ENCODE measurements at places on chromosomes 3 and 15.

DNA sequence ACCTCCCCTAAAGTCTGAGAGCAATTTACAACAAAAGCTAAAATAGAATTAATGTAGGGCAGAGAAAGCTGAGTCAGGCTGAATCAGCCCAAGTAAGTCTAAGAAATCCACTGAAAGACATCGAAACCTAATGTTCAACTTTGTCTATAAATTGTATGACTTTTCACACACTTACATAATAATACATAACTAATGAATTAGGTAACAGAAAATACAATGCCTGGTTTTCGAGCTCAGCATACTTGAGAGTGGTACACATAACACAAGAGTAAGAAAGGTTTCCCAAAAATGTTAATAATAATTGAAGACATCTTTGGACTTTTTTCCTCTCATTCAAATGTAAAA lies 55.3 kb upstream of the VGLL4 start:
- no peak for DNase-seq
- H3K27me3 ChIP-seq = no peaks in the 10 kb centered on the region
- no peak overlapping the region for H3K4me3 ChIP-seq
- H3K27ac ChIP-seq = peak overlapping the region; percentile 14
- peaks cover 8% of the 10 kb centered on the region for H3K36me3 ChIP-seq

DNA sequence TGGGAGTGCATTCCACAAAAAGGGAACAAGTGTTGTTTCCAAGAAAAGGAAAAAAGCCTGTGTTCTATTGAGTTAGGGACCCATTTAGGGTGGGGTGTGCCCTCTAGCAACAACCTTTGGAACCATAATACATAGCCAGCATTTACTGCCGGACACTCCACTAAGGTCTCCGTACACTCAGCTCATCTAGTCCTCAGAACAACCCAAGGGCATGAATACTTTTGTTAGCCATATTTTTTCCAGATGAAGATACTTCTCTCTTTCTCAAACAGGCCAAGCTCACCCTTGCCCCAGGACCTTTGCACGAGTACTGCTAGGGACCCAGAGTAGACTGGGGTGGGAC lies 46.2 kb downstream of the GLDN start:
- no peak for DNase-seq
- H3K27me3 ChIP-seq = no peaks in the 10 kb centered on the region
- no peak overlapping the region for H3K27ac ChIP-seq
- H3K4me1 ChIP-seq = no peaks in the 10 kb centered on the region
- H3K4me3 ChIP-seq = no peak overlapping the region

DNA sequence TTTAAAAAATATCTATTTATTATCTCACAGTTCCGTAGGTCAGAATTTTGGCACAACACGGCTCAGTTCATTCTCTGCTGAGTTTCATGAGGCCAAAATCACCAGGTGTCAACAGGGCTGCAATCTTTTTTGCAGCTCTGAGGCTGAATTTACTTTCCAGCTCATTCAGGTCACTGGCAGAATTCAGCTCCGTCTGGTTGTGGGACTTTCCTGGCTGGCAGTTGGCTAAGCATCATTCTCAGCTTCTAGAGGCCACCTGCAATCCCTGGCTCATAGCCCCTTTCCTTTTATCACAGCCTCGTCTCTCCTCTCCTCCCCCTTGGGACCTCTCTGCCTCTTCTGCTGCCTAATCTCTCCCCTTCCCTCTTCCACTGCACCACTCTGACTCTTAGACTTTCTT lies 174.0 kb upstream of the WNT5A start:
- H3K27me3 ChIP-seq = no peaks in the 10 kb centered on the region
- peaks cover 4% of the 10 kb centered on the region for H3K4me1 ChIP-seq
- H3K36me3 ChIP-seq = no peaks in the 10 kb centered on the region
- no peak overlapping the region for H3K27ac ChIP-seq
- DNase-seq = no peak
- H3K4me3 ChIP-seq = no peak overlapping the region

DNA sequence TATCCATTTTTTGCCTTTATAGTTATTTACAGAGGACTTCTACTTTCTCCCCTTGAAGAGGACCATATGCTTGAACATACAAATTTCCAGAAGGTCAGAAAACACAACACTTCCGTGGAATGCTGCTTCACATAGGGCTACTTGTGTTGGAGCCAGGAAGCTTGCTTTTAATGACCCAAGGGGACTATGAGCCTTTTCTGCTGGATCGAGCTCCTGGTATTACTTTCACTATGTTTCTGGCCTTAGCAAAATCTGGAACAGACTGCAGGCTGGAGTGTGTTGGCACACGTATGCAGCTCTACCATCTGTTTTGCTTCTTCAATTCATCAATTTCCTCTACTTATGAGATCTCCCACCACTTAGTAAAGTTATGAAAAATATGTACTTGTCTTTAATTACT lies 69.3 kb upstream of the CBLB start:
- peaks cover 12% of the 10 kb centered on the region for H3K4me1 ChIP-seq
- no peaks in the 10 kb centered on the region for H3K27me3 ChIP-seq
- no peaks in the 10 kb centered on the region for H3K36me3 ChIP-seq
- no peak overlapping the region for H3K27ac ChIP-seq
- DNase-seq = no peak
- peak overlapping the region; percentile 62 for H3K4me3 ChIP-seq

GRCh38 chr15:51874751-51875644 lies 45.5 kb downstream of the TMOD3 start:
- peak overlapping the region; percentile 2 for H3K4me3 ChIP-seq
- H3K4me1 ChIP-seq = peaks cover 35% of the 10 kb centered on the region
- H3K27ac ChIP-seq = peak overlapping the region; percentile 76
- peak; percentile 22 for DNase-seq
- H3K36me3 ChIP-seq = peaks cover 9% of the 10 kb centered on the region

GRCh38 chr3:150797155-150797554 lies 34.2 kb upstream of the SIAH2 start:
- peaks cover 6% of the 10 kb centered on the region for H3K4me1 ChIP-seq
- no peak overlapping the region for H3K4me3 ChIP-seq
- no peak for DNase-seq
- H3K36me3 ChIP-seq = no peaks in the 10 kb centered on the region
- no peaks in the 10 kb centered on the region for H3K27me3 ChIP-seq

DNA sequence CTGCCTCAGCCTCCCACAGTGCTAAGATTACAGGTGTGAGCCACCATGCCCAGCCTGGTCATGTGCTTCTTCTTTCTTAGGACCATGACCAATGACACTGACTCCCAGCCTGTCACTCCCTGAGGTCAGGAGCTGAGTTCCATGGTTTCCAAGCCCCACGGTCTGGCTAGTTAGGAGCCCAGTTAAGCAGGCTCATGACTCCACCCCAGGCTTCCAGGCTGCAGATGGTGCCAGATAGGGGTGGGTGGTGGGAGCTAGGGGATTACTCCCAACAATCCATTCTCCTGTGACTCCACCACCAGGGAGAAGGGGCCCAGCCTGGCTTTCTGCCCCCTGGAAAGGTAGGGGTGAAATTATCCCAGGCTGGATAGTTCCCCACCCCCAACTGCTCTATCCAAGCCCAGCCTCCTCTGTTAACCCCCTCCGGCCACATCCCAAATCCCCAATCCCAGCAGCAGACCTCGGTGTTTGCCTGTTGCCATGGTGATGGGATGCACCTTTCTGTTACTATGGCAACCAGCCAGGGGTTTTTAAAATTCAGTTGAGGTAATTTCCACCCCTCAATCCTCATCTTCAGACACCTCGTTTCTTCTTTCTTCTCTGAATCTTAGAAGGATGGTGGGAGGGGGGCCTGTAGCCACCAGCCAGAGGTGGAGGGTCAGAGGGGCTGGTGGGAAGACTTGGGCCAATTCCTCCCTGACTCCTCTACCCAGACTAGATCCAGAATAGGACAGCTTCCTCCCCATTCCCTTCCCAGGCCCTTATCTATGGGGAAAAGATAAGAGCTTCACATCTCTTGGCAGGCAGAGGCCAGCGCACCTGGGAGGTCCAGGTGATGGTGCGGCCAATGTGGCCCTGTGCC lies 22.5 kb upstream of the SEMA3F start:
- no peak overlapping the region for H3K4me3 ChIP-seq
- no peaks in the 10 kb centered on the region for H3K36me3 ChIP-seq
- no peak for DNase-seq
- H3K27ac ChIP-seq = no peak overlapping the region
- H3K4me1 ChIP-seq = peaks cover 14% of the 10 kb centered on the region
- no peaks in the 10 kb centered on the region for H3K27me3 ChIP-seq

DNA sequence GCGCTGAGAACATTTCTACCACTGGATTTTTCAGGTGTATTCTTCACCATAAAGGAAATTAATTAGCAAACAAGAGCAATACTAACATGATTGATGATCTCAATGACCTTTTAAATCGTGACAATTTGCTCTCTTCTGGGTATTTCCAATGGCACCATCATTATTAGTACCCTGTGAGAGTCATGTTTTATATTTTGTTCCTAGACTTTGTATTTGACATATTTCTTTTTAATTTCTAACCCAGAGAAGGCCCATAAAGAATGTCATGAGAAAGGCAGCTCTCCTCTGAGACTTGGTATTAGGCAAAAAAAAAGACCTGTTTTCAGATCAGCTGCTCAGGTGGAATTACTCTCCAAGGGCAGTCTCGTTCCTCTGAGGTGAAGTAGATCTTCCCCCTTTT lies 1253.4 kb downstream of the ROBO2 start:
- no peak for DNase-seq
- no peak overlapping the region for H3K27ac ChIP-seq
- H3K4me3 ChIP-seq = no peak overlapping the region

Data from thoracic aorta (tissue), 2 donors.